GM13976 (cell line): ENCODE measurements at places on chromosomes 11 and 22.

DNA sequence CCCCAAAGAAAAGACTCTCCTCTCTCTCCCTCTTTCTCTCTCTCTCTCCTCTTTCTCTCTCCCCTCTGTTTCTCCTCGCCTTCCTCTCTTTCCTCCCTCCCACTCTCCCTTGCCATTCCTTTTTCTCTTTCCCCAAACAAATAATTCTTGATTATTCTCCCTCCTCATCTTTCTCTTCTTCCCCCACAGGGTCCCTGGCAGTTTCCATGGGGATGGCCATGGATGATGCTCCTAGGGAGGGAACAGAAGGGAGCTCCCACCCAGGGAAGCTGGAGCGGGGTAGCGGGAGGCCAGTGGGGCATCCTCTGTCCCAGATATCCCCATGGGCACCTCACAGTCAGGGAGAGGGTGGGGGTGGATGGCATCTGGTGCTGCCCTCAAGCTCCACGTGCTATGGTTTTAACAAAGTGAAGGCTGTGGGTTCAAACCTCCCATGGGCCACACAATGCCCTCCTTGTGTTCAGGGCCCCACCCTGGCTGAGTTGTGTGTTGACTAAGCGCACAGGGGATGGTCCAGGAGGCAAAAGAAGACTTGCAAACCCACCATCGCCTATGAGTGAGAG is 266.4 kb downstream of the BUD13 start:
- no peak for DNase-seq

DNA sequence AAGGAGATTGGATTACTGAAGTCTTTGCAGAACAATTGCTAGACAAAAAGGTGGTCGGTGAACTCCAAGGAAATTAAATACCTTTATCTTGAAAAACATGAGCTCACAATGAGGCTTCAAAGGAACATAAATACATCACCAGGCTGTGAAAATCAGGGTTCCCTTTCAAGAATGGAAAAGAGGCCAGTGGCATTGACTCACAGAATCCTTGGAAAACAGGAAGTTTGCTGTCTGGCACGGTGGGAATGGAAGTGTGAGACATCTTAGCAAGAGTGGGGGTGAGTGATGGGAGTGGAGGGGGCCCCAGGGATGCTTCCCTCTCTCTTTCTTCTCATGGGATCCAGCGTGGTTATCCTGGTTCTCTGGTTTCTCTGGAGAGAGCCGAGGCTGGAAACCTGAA is 48.9 kb upstream of the TBCEL start:
- no peak for DNase-seq

GRCh38 chr11:45104006-45104789 is 42.2 kb upstream of the PRDM11 start:
- no peak for DNase-seq

DNA sequence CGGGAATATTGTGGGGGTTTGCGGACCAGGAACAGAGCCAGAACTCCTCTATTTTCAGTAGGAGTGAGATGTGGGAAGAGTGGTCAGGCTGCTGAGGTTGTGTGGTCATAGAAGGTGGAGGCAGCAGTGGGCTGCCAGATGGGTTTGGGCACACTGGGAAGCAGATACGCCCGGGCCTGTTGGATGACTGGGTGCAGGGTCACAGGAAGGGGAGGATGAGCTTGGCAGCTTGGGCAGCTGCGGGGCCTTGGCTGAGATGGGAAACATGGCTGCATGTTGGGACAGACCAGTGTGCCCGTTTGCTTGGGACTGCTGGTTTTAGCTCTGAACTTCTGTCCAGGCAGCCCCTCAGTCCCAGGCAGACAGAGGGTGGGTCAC is 11.4 kb downstream of the SHANK3 start:
- DNase-seq = no peak

- DNase-seq = no peak
These were observed 224.5 kb downstream of the KIRREL3 start for GRCh38 chr11:126776119-126776518.
